ENCODE measurements at places on chromosomes 1 and 21.
A peak's percentile ranks its signal among the peaks of the same experiment; 100 is the strongest.

DNA sequence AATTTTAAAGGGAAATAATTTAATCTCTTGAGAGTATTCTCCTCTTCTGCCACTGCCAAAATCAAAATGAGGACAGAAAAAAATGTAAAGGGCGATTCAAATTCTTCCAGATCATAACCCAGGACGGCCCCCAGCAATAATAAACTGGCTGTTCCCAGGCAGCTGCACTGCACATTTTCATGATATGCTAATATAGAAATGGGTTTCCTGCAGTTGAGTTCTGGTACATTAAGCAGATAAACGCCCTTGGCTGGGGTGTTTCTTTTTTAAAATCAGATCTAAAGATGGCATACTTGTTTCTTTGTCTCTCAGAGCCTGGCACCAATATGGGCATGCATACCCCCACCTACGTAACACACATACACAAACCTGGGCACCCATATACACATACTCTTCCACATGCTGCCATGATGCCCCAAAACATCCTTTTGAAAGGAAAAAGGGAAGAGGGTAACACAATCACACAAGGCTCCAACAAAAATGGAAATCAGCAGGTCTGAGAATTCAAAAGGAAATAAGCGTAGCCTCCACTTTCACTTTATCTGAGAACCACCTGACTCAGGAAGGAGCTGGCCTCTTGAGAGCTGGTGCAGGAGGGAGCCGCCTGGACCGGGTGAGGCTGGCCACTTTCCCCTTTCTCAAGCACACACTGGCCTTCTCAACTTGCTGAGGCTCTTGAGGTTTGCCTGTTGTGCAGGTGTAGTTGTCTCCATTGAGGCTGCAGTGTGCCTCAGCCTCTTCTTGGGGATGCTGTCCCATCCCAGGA is 653.4 kb downstream of the KIF26B start:
- no peak for DNase-seq

DNA sequence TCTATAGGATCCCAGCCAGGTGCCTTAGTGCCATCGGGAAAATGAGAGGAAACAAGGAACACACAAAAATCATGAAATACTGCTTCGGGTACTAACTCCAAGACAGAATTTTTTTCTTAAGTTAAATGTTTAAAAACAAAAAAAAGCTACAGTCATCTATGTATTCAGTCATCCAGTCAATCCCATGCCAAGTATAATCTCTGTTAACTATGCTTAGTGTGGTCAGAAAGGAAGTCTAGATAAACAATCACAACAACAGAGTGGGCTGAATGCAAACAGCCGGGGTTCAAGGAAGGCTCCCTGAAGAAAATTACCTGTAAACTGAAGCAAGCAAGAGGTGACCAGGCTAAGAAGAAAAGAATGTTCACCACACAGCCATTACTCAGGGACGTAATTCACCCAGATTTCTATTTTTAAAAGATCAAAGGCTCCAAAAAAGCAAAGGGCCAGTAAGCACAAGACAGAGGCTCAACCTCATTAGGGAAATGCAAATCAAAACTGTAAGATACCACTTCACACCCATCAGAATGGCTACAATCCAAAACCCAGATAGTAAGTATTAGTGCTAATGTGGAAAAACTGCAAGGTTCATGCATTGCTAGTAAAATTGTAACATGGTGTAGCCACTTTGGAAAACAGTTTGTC is 53.0 kb downstream of the RERE start:
- DNase-seq, result no peak

DNA sequence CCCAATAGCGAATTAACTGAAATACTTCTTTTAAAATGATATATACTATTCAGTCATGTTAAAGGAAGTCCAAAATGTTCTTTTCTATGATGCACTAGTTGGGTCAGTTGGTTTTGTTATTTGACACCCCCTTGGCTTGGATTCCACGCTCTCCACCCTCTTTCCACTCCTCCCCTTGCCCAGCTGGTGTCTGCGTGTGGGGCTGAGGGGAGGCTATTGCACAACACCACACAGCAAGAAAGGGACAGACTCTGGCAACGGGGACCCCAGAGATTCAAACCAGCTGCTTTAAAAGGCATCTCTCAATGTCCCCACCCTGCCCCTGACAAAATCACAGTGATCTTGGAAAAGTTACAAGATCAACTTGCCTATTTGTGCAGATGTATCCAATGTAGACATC is 394.3 kb downstream of the TGFB2 start:
- peak; percentile 19 for DNase-seq

GRCh38 chr1:176843352-176844297 is 320.9 kb downstream of the ASTN1 start:
- DNase-seq, result peak; percentile 61

GRCh38 chr21:21851657-21852056 is 853.4 kb downstream of the NCAM2 start:
- no peak for DNase-seq

DNA sequence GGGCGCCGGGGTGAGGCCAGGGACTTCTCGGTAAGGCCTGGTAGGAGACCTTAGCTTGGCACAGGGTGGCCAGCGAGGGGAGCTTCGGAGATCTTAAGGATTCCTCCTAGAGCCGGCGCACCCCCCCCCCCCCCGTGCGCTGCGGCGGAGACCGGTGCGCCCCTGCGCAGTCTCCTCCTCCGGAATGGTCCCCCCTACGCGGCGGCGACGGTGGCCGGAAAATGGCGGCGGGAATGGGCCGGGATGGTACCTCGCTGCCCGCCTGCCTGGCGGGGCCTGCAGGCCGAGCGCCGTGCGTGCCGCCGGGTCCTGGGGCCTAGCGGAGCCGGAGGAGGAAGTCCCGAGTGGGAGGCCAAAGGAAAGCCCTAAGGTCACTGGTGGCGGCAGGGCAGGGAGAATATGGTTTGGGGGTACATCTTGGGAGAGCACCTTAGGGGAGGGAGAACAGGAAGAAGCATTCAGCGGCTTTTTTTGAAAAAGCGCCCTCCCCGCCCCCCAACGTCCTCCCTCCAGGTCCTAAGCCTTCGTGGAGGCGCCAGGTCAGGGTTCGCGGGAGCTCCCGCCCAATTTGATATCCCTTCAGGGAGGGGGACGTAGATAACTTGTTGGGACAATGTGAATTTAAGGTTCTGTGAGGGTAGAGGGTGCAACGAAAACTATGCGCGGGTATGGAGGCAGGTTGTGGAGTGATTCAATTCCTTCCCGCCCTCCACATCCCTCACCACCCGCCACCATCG is 429 bp downstream of the SRRM1 start:
- DNase-seq, result no peak

GRCh38 chr21:18986197-18986596 is 582.6 kb upstream of the TMPRSS15 start:
- no peak for DNase-seq

DNA sequence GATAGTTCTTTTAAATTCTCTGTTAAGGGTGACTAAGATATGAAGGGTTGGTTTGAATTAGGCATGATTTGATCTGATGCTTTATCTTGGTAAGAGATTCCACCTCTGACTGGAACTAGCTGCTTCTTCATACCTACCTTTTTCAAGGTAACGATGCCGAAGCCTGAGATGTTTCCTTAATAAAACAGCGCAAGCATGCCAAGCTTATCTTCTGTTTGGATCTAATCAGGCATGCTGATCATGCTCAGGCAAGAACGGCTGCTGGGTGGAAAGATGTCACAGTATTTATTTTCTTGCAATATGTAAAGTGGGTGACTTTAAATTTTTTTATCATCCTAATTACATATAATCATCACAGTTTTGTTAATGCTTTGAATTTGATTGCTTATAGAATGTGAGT is 148.7 kb downstream of the ADGRL2 start:
- no peak for DNase-seq

DNA sequence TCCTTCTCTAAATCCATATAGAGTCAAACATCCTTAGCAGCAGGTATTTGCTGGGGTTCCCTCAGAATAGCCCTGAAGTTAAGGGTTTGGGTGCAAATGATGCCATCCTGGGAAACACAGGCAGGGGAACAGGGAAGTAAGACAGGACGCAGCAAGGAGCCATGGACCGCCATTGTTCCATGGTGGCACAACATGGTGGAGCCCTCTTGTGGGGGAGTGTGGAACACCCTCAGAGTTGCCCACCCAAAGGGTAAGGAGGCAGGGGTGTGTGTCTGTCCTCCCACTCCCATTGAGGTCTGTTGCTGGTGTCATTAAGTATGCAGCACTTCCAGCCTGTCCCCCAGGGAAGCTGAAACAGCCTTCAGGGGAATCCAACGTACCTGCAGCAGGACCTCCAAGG is 20.4 kb upstream of the RCAN1 start:
- DNase-seq, result no peak

GRCh38 chr1:41661428-41662060 is 177.1 kb upstream of the EDN2 start:
- DNase-seq, result no peak

- DNase-seq, result no peak
Observed at GRCh38 chr1:5296557-5297179, 642.3 kb downstream of the AJAP1 start.

DNA sequence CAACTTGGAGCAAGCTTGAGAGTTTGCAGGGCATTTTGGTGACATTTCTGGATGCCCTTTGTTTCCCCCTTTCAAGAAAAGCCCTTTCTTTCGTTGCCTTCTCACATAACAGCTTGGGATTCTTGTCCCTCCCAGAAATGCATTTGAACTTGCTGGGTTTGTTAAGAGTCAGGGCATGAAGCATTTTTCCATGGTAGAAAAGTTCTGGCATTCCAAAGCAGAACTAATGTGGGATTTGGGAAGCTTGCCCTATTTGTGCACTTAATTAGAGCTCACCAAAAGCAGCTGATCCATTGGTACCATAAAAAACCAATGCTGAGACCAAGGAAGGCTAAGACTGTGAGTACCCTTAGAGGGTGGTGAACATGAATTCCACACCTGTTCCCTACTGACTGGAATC is 99.8 kb upstream of the HOOK1 start:
- DNase-seq, result peak; percentile 53

GRCh38 chr21:37771181-37771580 is 145.1 kb downstream of the KCNJ6 start:
- no peak for DNase-seq

DNA sequence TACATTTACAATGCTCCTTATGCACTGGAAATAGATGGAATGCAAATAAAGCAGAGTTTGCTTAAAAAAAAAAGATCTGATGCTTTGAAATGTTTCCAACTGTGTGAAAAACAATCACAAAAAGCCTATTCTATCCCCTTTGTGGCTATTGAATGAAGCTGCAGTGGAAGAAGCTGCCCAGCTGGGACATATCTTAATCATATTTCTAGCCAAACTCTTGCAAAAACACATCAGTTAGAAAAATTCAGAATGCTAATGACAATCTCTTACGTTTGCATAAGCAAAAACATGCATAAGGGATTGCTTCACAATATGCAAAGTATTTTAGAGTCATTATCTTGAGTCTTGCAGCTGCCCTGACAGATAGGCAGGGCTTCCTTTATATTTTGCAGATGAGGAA is 526.4 kb upstream of the USP24 start:
- DNase-seq, result peak; percentile 53

DNA sequence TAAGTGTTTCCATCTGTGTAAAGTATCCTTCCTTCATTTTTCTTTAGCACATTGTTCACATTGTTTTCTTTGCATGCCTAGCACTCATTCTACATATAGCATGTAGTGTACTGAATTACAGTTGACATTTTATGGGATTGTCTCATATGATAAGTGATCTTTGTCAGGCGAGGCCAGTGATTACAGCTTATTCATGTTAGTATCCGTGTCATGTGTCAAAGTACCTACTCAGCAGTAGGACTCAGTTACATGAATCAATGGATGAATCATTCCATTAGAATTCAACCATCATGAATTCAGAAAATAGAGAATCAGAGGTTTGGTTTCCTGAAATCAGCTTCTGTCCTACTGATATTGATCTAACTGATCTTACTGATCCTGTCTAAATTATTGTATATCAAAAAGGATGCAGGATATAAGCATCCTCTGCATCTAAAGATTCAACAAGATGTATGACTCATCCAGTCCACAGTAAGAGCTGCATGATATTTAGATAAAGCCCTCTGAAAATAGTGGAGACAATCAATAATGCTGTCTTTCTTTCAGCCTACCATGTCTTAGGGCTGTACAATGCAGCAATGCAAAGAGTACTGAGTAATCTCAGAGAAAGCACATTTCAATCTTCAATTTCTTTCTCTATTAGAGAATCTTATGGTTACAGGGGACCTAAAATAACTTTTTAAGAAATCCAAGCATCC is 20.7 kb upstream of the HRNR start:
- peak; percentile 15 for DNase-seq

GRCh38 chr1:89356658-89357400 is 7.0 kb upstream of the GBP6 start:
- DNase-seq, result peak; percentile 69

GRCh38 chr1:52511439-52511838 is 41.5 kb downstream of the TUT4 start:
- DNase-seq, result no peak

DNA sequence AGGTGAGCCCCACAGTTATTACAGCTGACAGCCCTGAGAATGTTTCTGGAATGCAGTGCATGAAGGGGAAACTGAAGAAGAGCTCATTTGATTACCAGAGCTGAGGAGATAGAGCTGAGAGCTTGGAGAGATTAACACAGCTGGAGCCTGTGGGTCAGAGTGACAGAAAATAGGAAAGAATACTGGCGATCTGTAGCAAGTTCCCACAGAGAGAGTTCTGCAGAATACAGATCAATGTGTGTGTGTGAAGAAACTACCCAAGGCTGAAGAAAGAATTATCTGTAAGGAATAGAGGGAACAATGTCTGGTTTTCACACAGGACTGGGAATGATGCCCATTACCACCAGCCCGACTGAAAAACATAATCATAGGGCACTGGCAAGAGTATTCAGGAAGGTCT is 103.6 kb upstream of the SNX7 start:
- no peak for DNase-seq

GRCh38 chr21:39097335-39097861 is 85.9 kb downstream of the PSMG1 start:
- DNase-seq, result no peak

- peak; percentile 69 for DNase-seq
Observed at GRCh38 chr1:9200441-9200840, 34.1 kb upstream of the H6PD start.

DNA sequence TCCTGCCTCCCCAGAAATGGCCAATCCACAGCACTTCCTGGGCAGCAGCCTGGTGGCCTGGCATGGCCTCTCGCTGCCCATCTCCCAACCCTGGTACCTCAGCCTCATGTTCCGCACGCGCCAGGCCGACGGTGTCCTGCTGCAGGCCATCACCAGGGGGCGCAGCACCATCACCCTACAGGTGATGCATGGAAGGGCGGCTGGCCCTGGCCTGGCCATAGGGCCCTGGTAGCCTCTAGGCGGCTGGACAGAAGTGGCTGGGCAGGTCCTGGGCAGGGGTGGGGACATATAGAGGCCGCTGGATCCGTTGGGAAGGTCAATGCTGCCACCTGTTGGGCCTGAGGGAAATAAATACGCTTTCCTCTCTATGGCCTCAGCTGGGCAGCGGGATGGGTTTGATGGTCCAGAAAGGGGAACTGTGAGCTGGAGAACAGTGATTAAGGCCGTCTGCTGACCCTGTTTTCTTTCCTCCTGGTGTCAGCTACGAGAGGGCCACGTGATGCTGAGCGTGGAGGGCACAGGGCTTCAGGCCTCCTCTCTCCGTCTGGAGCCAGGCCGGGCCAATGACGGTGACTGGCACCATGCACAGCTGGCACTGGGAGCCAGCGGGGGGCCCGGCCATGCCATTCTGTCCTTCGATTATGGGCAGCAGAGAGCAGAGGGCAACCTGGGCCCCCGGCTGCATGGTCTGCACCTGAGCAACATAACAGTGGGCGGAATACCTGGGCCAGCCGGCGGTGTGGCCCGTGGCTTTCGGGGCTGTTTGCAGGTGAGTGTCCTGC is 14.4 kb downstream of the CELSR2 start:
- DNase-seq, result peak; percentile 85

Measured in EH (cell line).